Fibroblast of skin of right biceps (primary cell): ENCODE measurements at places on chromosomes 13 and 19.

DNA sequence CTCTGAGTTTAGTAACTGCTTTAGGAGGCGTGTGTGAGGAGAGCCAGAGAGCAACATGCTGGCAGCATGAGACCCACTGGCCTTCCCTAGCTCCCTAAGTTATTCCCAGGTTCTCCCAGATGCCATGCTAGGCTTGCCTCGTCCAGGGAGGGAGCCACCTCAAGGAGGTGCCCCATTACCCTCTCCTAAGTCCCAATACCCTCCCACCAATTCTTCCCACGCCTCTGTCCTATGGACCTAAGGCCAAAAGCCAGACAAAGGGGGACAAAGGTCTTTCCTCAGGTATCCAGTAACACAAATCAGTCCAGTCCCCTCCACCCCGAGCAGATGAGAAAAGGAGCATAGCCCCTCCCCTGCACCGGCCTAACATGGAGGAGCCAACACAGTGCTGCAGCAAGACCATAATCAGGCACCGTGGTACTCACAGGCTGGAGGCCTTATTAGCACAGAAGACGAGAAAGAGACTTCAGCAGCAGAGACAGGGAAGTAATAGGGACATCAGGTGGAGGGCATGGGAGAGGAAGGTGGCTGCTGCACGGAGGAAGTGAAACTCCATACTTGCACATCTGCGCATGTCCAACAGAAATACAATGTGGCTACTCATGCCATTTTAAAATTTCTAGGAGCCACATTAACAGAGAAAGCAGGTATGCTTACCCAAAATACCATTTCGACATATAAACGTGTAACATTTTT lies 46.3 kb downstream of the BRD4 start:
- DNase-seq, result no peak

GRCh38 chr19:40726279-40726678 lies 9.4 kb downstream of the ITPKC start:
- DNase-seq, result no peak

GRCh38 chr13:94632226-94632980 lies 30.7 kb downstream of the GPR180 start:
- peak; percentile 11 for DNase-seq

- DNase-seq, result no peak
These were observed 461.9 kb downstream of the PCDH17 start for GRCh38 chr13:58093394-58093793.

DNA sequence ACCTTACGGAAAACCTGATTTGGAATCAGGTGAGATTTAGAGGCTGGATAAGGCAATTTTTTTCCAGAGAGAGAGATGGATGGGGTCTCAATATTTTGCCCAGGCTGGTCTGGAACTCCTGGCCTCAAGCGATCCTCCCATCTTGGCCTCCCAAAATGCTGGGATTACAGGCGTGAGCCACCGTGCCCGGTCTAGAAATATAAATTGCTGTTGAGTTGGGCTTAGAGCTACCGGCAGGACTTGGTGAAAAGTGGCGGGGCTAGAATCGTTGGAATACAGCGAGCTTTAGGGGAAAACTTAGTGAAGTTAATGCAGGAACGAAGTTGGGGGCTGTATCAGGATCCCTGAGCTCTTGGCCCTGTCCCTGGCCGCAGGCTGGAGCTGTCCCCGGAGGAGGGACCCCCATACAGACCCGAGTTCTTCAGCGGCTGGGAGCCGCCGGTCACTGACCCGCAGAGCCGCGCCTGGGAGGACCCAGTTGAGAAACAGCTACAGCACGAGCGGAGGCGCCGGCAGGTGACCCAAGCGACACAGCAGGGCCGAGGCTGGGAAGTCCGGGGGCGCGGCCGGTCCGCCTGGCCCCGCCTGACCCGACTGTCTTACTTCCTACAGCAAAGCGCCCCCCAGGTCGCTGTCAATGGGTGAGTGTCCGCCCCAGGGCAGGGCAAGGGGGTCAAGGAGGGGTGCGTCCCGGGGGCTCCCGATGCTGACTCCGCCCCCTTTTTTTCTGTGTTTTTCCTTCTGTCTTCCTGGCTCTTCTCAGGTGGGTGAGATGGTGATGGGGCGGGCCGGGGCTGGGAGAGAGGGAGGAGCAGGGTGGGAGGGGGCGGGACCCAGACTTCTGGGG lies 7.6 kb downstream of the EPS8L1 start:
- DNase-seq, result no peak

- DNase-seq, result peak; percentile 82
These were observed 12.0 kb downstream of the LPAR6 start for GRCh38 chr13:48400850-48401291.

DNA sequence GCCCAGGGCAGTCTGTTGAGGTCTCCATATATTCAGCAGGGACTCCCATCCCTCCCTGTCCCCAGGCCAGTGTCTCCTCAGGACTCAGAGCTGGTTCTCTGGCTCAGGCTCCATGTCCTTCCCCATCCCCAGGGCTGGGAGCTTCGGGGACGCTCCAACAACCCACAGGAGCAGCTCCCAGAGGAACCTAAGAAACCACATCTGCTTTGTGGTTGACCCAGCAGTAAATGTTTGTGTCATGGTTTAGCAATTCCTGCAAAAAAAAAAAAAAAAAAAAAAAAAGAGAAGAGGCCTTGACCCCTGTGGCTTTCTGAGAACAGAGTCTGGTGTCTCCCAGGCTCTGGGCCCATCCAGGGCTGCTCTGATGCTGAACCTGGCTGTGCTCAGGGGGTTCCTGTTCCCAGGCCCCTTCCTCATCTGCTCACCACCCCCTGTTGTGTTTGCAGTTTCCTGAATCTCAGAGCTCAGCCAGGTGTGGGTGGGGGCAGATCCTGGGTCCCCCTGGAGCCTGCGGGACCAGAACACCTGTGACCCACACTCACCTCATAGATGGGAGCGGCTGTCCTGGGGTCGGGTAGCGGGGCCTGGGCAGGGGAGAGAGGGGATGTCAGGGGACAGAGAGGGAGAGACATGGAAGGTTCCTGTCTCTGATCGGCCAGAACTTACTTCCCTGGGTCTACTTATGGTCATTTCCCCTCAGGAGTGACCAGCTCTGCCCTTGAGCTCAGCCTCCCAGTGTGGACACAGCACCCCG lies 25.2 kb upstream of the CEACAM1 start:
- peak; percentile 43 for DNase-seq

DNA sequence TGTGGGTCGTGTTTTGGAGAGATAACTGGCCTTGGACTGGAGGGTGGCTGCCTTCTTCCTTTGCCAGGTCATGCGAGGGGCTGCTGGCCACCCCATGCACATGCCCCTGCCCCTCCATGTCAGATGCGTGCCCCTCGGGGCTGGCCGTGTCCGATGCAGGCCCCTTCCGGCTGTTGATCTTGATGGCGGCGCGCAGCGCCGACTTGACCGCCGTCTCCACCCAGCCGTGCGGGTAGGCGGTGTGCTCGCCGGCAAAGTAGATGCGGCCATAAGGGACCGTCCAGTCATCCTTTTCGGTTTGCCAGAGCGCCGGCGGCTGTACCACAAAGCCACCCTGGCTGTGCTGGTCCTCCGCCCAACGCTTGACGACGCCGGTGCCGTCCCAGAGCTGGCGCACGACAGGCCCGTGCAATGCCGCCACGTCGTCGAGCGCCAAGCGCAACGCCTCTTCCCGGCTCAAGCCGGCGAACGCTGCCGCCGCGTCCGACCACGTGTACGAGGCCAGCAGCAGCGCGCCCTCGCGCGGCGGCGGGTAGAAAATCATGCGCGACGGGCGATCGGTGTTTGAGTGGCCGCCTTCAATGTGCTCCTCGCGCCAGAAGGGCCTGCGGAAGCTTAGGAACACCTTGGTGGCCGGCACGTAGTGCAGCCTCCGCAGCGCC lies 6.9 kb downstream of the IL4I1 start:
- peak; percentile 75 for DNase-seq

DNA sequence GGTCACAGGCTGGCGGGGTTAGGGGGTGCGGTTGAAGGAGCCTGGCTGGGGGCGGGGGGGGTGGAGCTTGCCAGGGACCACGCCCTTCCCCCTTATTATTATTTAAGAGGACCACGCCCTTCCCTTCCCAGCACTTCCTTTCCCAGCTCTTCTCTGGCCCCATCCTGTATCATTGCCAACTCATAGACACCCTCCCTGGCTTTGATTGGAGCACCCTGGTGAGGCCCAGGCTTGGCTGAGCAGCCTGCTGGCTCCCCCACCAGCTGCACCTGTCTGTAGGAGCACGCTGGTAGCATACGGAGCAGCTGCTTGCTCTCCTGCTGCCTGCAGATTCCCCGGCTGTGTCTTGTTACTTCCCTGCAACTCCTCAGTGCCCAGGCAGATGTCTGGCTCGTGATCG lies 62.5 kb upstream of the PDX1 start:
- no peak for DNase-seq

- DNase-seq, result peak; percentile 53
These were observed 110.2 kb downstream of the STK24 start for GRCh38 chr13:98466634-98467236.

- DNase-seq, result no peak
These were observed 1.1 kb upstream of the LYL1 start for GRCh38 chr19:13103581-13104359.

DNA sequence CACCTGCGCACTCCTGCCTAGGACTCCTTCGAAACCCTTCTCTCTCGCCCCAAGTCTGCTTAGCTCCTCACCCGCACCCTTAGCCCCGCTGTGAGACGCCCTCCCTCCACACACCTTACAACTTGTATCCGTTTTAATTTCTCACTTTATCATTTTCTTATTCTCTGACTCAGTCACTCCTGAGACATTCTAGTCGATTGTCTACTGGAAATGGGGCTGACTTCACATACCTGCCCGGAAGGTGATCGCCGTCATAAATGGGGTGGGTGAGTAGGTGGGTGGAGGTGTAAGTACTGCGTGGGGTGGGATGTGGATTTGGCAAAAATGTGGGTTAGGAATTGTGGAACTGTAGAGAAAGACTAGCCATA lies 714 bp downstream of the NDFIP2 start:
- no peak for DNase-seq

DNA sequence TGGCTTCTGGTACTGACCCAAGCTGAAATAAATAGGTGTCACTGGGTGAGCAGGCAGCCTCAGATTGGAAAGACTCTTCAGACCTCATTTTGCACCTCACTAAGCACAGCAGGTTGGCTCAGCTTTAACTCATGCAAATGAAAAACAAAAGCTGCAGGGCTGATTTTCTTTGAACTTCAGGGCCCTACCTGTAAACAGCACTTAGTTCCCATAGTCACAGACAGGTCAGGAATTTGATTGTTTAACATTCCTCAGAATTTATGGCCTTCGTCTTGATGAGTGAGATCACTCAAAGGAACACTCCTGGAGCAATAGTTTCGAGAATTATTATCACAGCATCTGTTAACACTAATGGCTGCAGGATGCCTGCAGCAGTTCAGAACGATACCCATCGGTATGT lies 718.5 kb downstream of the EFNB2 start:
- no peak for DNase-seq

- DNase-seq, result no peak
These were observed 354.1 kb downstream of the KLF5 start for GRCh38 chr13:73412933-73413332.

- peak; percentile 62 for DNase-seq
These were observed 361.5 kb downstream of the RFC3 start for GRCh38 chr13:34179481-34179880.

- no peak for DNase-seq
These were observed 183.2 kb downstream of the OXGR1 start for GRCh38 chr13:96811049-96811448.

DNA sequence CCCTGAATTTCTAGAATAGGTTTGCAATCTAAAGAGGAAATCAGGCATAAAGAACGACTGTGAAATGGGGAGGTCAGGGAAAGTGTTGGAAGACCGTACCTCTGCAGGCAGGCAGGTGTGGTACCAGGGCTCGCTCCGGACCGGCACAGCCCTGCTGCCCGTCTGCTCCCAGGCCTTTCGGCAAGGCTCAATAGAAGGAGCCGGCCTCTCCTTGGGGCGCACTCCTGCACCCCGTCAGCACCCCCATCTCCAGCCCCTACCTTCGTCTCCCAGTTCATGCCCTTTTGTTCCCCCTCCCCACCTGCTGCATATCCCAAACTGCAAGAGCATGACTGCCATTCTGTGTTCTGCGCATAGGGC lies 139.8 kb upstream of the SOX1 start:
- DNase-seq, result no peak

DNA sequence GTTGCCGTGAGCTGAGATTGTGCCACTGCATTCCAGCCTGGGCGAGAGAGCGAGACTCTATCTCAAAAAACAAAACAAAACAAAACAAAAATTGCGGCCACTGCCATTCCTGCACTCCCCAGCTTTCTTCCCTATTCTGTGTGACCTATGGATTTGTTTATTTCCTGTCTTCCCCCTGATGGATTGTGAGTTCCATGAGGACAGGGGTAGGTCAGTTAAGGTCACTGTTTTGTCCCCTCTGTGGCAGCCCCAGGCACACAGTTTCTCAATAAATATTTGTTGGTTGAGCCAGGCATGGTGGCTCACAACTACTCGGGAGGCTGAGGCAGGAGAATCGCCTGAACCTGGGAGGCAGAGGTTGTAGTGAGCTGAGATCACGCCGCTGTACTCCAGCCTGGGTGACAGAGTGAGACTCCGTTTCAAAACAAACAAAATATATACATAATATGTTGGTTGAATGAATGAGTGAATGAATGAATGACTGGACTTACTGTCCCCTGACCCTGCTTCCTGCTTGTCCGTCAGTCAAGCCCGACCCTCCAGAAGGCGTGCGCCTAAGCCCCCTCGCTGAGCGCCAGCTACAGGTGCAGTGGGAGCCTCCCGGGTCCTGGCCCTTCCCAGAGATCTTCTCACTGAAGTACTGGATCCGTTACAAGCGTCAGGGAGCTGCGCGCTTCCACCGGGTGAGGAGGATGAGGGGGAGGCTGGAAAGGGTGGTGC lies 5.0 kb downstream of the EBI3 start:
- no peak for DNase-seq

GRCh38 chr19:8688930-8689329 lies 9.7 kb downstream of the ACTL9 start:
- DNase-seq, result no peak

DNA sequence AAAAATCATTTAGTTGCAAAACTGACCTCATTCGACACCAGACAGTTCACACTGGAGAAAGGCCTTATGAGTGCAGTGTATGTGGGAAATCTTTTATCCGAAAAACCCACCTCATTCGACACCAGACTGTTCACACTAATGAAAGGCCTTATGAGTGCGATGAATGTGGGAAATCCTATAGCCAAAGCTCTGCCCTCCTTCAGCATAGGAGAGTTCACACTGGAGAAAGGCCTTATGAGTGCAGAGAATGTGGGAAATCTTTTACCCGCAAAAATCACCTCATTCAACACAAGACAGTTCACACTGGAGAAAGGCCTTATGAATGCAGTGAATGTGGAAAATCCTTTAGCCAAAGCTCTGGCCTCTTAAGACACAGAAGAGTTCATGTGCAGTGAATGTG lies 7.1 kb upstream of the ZNF134 start:
- DNase-seq, result no peak

DNA sequence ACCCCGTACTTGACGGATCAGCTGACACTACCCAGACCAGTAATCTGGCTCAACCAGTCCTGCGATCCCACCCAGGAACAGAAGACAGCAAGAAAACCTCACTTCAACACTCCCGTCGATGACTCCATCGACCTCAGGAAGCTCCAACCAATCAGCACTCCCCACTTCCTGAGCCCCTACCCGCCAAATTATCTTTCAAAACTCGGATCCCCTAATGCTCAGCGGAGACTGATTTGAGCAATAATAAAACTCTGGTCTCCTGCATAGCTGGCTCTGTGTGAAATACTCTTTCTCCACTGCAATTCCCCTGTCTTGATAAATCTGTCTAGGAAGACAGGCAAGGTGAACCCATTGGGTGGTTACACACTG lies 1.2 kb downstream of the LSM4 start:
- peak; percentile 63 for DNase-seq
